Femur (tissue), 1 donor: ENCODE measurements at places on chromosomes 2 and 18.

DNA sequence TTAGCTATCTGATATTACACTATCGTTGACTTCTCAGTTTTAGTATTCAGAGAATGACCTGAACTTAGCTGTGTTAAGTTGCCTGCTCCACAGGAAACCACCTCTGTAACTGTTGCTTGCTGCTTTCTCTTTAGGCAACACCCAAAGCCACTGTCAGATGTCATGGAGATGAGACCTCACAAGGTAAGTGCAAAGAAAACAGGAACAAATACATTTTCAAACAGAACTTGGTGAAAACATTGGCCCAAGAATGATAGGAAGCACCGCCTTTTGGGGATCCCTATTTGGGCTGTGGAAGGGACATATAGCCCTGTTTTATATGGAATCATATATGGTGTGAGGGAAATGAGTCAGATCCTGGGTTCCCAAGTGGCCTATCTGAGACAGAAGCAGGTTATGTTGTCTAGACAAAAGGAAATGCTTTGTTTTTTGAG lies 143.4 kb downstream of the UBE2E3 start:
- no peak for DNase-seq

- DNase-seq: no peak
These were observed 70.7 kb upstream of the FN1 start for GRCh38 chr2:215506604-215506990.

GRCh38 chr18:43916984-43917383 lies 639.7 kb upstream of the SYT4 start:
- DNase-seq: no peak

DNA sequence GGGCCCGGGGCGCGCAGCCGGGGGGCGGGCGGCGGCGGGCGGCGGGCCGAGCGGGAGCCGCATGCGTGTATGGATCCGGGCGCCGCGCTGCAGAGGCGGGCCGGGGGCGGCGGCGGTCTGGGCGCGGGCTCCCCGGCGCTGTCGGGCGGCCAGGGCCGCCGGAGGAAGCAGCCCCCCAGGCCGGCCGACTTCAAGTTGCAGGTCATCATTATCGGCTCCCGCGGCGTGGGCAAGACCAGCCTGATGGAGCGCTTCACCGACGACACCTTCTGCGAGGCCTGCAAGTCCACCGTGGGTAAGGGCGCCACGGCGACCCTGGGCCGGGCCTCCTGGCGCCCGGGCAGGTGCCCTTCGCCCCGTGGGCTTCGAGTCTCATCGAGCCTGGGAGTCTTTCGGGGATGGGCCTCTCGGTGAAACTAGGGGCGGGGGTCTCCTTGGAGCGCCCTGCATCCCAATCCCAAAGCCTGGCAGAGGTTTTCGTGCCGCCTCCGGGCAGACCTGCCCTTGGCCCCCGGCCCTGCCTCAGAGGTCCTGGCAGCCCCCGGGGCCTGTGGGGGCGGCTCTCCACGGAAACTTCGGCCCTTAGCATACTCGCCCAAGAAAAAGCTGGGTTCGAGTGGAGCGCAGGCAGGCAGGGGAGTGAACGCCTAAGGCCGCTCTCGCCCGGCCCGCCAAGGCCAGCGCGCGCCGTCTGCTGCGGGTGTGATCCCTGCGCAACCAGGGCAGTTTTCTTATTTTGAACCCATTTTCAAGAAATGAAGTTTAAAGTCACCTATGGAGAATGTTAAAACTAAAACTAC lies 622 bp downstream of the RAB12 start:
- peak; percentile 34 for DNase-seq

DNA sequence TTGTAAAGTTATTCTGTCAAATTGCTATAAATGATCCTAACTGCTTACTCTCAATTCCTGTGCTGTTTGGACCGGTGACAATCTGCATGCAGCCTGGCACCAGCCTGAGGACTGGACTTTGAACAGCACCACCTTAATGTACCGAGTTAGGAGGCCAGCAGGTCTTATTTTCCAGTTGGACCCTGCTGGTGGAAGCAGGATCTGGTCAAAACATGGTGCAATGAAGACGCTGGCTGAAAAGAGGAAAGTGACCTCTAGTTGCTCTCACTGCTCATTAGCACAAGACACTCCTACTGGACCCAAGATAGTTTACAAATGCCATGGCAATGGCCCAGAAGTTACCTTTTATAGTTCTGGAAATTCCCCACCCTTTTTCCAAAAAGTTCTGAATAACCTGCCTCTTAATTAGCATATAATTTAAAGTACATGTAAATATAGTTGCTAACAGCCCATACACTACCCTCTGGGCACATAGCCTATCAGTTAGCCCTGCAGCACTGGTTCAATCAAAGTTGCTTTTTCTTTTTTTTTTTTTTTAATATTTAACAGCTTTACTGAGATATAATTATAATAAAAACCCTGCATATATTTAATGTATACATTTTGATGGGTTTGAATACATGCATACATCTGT lies 35.8 kb downstream of the RBKS start:
- no peak for DNase-seq

DNA sequence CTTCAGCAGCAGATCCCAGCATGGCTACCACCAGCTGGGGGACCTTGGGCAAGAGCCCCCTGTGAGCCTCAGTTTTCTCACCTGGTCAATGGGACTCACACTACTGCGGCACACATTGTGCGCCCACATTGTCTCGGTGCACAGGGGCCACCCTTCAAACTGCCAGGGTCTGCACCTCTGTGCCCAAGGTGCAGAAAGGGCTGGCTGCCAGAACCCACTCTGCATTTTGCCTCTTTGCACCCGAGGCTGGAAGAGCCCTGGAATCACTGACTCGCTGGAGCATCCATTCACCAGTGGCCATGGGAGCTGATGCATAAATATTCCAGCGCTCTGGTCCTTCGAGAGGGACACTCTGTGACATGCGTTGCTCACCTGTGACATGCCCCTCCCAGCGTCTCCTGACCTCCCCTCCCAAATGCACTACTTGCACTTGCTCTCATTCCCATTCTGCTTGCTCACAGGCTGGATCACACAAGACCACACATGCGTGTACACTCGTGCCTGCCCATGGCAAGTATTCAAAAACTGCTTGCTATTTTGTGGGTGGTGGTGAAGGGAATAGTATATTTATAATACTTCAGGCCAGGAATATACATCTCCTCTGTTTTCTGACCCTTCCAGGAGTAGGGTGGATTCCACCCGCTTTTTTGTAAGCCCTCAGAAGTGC lies 18.8 kb upstream of the C1QL2 start:
- DNase-seq: no peak

DNA sequence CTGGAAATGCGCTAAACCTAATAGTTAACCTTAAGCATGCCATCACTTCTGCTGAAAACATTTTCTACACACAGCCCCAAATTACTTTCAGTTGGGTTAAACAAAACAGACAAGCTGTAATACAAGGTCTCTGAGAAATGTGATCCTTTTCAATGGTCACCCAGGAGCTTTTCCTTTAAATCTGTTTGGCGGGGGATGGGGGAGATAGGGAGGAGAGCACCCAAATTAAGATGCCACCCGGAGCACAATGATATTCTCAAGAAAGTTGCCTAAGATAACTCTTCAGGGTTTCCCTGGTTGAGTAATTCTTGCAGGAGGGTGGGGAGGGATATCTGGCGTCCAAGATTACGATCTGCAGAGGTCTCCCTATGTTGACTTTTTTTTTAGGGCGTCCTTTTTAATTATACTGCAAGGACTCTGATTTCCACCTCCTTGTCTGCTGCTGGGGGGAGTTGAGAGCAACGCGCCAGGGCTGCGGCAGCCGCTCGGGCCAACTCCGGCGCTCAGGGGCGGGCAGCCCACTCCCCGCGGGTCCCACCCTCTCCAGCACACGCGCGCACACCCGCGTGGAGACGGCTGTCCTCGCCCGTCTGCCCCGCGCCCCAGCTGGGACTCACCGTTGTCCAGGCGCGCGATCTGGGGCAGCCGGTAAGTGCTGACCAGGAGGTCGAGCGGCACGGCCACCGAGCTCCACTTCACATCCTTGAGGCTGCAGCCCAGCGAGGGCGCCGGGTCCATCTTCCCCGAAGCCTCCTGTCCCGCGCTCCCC lies 807 bp downstream of the GAREM1 start:
- peak; percentile 63 for DNase-seq

DNA sequence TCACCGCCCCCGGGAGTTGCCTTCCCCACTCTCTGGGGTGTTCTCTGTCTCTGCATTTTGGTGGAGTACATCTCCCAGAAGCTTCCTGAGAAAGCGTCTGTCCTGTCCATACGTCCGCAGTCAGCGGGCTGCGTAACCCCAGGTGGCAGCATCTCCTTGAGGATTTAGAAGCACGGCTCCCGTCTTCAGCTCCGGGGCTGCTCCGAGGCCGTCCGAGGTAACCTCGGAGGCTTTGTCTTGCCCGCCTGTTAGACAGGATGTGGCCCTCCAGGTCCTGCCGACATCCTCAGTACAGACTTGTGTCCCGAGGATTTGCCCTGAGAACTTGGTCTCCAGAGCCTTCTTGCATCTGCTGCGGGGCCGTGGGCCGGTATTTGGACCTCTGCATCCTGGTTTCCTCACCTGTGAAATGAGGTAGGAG lies 58.4 kb downstream of the CTDP1 start:
- no peak for DNase-seq

GRCh38 chr2:77519164-77519887 lies 2.9 kb downstream of the LRRTM4 start:
- no peak for DNase-seq

DNA sequence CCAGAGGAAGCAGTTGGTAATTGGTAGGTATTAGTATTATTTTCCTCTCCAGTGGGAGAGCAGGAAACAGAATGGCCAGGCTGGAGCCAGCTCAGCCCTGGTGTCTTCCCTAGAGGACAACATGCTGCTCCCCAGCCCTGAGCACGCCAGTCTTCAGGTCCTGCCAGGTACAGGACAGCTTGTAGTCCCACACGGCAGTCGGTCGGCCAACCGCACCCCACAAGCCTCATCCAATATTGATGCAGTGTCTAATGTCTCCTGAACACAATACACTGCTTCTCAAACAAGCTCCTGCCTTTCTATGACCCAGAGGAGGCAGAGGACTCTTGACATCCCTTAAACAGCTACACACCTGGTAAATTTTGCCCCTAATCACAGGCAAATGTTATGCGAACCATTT lies 71.0 kb upstream of the PPP1CB start:
- DNase-seq: no peak

DNA sequence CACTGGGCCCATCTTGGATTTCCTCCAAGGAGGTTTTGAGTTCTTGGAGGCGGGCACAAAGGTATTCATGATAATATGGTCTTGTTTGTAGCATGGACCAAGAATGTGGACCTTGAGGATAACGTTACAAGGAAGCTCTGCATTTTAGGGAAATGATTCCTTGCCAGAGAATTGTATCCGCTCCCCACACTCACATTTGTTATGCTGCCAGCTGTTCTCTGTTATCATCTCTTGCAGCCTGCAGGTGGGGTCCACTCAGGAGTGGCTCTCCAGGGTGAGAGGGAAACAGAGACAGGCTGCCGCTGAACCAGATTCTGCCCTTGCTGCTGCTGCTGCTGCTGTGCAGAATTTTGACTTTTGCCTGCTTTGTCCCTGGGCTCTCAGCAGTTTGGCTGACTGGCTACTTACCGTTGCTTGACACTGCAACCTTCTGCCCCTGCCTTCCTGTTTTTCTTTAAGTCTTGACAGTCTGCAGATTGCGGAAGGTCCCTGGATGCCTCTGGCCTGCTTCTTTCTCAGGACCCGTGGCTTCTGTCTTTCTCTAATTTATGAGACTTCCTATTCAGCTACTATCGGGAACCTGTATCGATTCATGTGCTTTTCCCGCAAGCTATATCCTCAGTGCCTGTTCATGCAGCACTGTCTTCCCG lies 122.3 kb upstream of the DOCK10 start:
- no peak for DNase-seq

GRCh38 chr2:198659096-198659870 lies 798.5 kb downstream of the SATB2 start:
- DNase-seq: no peak
